ENCODE measurements at places on chromosomes 3 and 15. TPM values are rescaled to one million over a fixed set of nuclear protein-coding genes. Genes with fewer than 3 reads are reported as not detected.

- DNase-seq: no peak
Observed at GRCh38 chr3:56845505-56845904, 43.8 kb upstream of the ARHGEF3 start.

DNA sequence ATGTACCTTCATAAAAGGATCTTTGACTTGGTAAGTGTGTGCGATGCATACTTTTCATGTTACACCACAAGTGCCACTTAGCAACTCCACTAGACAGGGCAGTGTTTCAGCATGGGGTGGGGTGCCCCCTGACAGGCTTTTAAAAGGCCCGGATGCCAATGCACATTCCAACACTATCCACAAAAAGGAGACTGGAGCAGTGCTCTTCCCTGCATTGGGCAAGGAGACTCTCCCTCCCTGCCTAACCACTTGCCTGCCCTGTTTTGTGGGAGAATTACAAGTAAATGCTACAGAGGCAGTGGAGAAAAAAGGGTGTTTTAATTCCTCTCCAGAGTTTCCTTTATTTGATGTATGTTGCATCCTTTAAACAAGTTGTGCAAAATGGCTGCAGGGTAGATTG is 1.7 kb upstream of the RARB start:
- peak; percentile 53 for DNase-seq

DNA sequence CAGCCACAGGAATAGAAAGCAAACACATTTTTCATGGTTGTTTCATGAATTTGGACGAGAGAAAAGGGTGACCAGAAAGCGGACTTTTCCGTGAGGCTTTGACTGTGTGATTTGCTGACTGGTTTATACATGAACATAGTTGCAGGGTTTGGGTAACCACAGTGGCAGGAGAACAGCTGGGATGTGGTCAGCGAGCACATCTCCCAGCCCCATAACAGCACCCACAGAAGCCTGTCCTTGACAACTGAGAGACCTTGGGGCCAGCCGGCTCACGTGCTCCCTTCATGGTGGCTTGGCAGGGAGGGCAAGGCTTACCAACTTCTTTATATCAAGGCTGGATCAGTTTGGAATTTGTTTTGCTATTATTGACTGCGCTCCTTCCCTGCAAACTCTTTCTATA is 13.2 kb upstream of the RGMA start:
- DNase-seq: no peak

- no peak for DNase-seq
Observed at GRCh38 chr3:1179146-1179545, 86.3 kb downstream of the CNTN6 start.

GRCh38 chr3:190826018-190826417 is 36.5 kb downstream of the GMNC start:
- DNase-seq: no peak

GRCh38 chr3:171494457-171495109 is 34.4 kb upstream of the TNIK start:
- no peak for DNase-seq

DNA sequence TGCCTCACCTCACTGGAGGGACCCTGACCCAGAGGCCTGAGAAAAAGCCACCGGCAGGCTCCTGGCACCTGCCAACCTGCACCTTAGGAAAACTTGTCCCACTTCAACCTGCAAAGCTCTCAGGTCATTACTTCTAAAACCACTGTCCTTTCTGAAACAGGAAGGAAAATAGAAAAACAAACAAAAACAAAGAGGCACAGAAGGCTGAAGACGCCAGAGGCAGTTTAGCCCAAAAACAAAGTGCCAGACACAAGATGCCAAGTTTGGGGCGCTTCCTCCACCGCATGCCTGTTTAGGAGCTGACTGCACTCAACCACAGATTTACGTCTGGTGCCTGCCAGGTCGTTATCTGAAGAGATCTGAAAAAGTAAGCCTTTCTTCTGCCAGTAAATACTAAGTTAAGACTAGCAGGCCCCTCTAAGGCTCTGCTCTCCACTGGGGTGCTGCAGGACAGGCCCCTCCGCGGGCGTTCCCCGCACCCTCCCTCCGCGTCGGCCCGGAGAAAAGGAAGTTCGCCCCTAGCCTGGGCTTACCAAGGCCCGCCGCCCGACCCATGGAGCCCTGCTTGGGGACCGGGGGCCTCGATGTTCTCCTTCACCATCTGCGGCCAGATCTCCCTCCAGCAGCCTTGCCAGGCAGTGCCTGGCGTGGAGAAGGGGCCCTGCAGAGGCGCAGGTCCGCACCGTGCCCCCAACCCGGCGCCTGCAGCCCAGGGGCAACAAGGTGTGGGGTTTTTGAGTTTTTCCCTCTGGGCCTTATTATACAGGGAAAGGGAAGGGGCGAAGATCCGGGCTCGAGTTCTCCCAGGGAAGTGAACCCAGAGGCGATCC is 1.3 kb downstream of the GOLGA8A start:
- peak; percentile 37 for DNase-seq

DNA sequence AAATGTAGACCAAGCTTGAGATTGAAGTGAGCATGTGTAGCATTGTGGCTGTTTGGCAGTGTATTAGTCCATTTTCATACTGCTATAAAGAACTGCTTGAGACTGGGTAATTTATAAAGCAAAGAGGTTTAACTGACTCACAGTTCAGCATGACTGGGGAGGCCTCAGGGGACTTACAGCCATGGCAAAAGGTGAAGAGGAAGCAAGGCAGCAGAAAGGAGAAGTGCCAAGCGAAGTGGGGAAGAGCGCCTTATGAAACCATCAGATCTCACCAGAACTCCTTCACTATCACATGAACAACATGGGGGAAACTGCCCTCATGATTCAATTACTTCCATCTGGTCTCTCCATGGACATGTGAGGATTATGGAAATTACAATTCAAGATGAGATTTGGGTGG is 8.6 kb upstream of the CERS3 start:
- no peak for DNase-seq

- DNase-seq: peak; percentile 86
Observed at GRCh38 chr15:40763801-40764628, at the start of gene GCHFR. Gene GCHFR, plus strand, starts transcription at chr15:40764068. Its CDS starts 113 bp downstream, at chr15:40764181.

DNA sequence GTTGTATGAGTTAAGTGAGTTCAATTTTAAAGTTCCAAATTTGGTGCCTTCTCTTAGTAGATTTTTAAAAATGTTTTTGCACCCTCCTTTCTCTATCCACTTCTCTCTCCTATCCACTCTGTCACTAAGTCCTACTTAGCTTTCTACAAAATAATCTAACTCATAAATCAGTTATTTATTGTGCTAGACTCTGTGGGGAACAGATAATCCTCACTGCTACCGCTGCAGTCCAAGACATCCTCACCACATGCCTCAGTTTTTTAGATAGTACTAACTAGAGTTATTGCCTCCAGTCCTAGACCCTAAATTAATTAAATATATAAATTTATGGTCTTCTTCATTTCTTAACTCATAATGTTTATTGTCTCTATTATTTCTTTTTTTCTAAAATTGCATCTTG is 576.3 kb downstream of the GRM7 start:
- no peak for DNase-seq

- DNase-seq: no peak
Observed at GRCh38 chr15:34301058-34301457, 36.5 kb downstream of the SLC12A6 start.

DNA sequence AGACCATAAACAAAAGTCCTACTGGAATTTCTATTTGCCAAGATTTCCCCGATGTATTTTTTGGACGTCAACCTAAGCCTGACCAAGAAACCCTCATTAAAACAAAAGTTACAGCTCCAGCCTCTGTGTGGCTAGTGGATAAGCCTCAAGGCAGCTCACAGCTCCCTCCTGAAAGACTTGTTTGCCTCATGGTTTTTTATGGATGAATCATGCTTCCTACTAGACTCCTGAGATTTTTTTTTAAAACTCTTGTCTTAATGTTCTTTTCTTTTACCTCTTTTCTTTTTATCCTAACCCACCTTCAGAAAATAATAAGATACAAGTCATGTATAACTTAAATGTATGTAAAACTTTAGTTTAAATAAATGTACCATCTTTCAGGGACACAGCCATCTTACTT is 52.4 kb downstream of the SUCNR1 start:
- DNase-seq: no peak

GRCh38 chr3:42639192-42639591 is 14.3 kb upstream of the ZBTB47 start:
- DNase-seq: no peak

DNA sequence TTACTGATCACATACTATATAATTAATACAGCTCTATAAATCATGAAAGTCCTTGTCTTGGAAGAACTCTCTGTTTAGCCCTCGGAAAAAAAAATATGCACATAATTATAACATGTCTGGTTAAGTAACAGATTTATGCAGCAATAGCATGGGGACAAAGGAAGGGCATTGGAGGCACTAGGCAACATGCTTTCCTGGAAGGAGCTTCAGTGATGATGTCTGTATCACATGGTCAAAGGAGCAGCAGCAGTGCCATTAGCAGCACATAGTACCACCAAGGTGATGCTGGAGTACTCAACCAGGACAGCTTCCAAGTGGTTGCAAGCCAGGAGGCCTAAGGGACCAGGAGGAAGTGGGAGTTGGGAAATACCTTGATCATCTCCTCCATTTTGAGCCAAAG is 36.3 kb upstream of the PHLDB2 start:
- DNase-seq: no peak

DNA sequence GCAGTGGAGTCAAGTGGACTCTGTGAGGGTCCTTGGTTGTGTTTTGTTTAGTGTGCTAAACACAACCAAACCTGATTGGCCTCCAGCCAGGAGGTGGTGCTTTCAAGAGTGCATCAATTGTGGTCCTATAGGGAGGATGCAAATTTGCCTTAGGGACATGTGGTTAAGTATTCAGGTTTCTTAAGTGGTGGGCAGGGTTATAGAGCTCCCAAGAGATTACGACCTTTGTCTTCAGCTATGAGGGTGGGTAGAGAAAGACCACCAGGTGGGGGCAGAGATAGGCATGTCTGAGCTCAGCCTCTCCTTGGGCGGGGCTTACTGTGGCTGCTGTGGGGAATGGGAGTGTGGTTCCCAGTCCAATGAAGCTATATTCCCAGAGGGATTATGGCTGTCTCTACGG is 186.6 kb downstream of the SQOR start:
- no peak for DNase-seq

DNA sequence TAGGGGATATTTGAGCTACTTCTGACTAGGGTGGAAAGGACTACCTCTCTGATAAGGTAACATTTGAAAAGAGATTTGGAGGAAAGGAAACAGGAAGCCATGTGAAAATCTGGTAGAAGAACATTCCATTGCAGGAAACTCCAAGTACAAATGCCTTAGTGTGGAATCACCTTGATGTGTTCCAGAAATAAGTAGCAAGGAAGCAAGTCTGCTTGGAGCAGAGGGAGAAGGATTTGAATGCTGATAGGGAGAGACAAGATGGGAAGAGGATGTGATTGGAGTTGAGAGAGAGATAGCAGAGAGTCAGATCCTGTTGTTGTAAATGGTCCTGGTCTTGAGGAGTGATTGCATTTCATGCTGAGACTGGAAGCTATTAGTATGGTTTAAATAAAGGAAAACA is 335.1 kb upstream of the DCBLD2 start:
- DNase-seq: no peak

GRCh38 chr3:37562876-37563275 is 298.8 kb upstream of the CTDSPL start:
- no peak for DNase-seq

- no peak for DNase-seq
Observed at GRCh38 chr3:48478626-48479555, 25.1 kb downstream of the SHISA5 start.

GRCh38 chr3:187739561-187740332 is 5.5 kb downstream of the BCL6 start:
- DNase-seq: peak; percentile 89

- DNase-seq: no peak
Observed at GRCh38 chr3:42702982-42703694, 540 bp upstream of the HHATL start.

GRCh38 chr15:90572893-90573292 is 43.2 kb downstream of the CRTC3 start:
- no peak for DNase-seq

DNA sequence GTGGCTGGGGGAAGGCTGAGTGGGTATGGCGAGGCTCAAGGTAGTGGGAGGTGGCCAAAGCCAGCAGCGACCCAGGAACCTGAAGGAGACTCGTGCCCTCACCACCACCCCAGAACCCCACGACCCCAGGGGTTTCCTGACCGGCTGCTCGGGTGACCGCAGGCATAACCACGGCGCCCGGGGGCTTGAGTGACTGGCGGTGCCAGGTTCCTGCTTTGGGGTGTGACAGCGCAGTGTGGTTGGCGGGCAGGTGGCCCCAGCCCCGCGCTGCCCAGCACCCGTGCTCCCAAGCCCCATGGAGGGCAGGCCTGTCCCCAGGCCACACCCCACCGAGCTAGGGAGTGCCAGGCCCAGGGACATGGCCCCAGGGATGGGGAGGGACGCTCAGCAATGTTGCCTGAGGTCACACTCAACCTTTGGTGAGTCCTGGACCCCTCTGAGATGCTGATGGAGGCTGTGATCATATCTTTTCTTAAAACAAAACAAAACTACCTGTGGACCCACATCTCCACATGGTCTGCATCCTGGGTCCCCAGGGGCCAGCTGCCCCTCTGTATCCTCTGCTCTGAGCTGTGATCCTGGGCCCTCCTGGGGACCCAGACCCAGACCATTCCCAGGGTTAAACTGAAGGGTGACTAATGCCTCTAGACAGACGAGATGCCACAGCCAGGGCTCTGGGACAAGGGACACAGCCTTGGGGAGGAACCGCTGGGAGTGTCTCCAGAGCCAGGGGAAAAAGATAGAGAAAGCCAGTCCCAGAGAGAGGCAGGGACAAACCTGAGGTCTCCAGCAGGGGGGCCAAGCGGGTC is 13.0 kb downstream of the DNAJB8 start:
- no peak for DNase-seq

DNA sequence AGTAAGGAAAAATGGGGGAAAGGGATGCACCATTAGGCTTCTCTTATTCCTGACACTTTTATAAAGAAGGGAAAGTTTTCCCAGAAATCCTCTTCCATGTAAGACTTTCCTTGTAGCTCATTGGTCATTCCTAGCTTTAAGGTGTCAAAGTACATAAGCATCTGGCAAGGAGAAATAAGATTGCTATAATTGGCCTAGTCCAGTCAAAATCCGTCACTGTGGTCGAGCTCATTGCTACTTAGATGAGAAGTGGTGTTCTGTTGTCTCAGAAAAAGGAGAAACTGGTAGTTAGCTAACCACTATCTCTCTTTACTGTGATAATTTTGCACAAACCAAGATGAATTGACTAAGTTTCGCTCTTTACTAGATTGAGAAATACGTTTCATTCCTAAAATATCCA is 370.1 kb downstream of the CNTN4 start:
- no peak for DNase-seq

- DNase-seq: no peak
Observed at GRCh38 chr15:73233623-73234022, 135.1 kb downstream of the HCN4 start.

EID1 gene
- total RNA-seq: 223 TPM

MST1R gene
- total RNA-seq: 2.3 TPM

SYNM gene
- total RNA-seq: 329 TPM

GXYLT2 gene
- total RNA-seq: 7.3 TPM

CPNE9 gene
- not detected for total RNA-seq

FANCD2OS gene
- not detected for total RNA-seq

ASB7 gene
- 6.8 TPM for total RNA-seq

EPHB1 gene
- total RNA-seq: 1.8 TPM

BFSP2 gene
- total RNA-seq: not detected
